ENCODE measurements at places on chromosomes 1 and 21.
A peak's percentile ranks its signal among the peaks of the same experiment; 100 is the strongest.

DNA sequence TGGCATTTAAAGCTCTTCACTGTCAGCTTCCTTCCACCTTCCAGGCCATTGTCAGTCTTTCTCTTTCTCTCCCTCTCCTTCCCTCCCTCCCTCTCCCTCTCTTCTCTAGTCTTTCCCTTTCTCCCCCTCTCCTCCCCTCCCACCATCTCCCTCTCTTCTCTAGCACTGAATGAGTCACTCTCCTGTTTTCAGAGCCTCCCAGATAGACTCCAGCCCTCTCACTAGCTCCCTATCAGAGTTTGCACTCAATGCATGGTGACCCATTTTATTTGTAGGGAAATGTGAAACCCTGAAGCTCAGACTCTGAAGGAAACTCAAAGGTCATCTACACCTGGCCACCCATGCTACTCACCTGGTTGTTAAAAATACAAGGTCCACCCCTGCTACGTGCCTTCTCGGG, 4.4 kb upstream of the MATN1 start:
- DNase-seq = no peak

DNA sequence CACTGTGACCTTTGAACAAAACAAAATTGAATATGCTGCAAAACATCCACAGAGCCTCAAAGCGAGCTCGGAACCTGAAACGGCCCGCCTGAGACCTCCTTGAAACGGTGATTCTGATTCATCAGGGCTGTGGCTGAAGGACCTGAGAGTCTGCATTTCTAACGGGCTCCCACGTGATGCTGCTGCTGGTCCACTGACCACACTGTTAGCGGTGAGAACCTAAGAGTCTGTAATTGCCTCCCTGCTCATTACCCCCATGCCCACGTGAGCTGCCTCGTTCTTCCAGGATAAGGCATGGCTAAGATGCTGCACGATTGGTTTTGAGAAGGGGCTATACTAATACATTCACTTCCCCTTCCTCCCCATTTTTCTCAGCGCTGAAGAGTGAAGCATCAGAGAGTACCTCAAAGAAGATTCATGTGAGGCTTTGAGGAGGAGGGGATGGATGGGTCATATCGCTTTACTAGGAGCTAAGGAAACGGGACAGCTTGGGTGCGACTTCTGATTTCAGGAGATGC, 9.7 kb downstream of the TLR5 start:
- peak; percentile 27 for DNase-seq

- DNase-seq = no peak
Measured at GRCh38 chr1:24465099-24465498, 37.5 kb upstream of the RCAN3 start.

- DNase-seq = peak; percentile 10
Measured at GRCh38 chr21:35940074-35940927, 120.0 kb downstream of the SETD4 start.

- no peak for DNase-seq
Measured at GRCh38 chr1:198678301-198678836, 39.5 kb downstream of the PTPRC start.

DNA sequence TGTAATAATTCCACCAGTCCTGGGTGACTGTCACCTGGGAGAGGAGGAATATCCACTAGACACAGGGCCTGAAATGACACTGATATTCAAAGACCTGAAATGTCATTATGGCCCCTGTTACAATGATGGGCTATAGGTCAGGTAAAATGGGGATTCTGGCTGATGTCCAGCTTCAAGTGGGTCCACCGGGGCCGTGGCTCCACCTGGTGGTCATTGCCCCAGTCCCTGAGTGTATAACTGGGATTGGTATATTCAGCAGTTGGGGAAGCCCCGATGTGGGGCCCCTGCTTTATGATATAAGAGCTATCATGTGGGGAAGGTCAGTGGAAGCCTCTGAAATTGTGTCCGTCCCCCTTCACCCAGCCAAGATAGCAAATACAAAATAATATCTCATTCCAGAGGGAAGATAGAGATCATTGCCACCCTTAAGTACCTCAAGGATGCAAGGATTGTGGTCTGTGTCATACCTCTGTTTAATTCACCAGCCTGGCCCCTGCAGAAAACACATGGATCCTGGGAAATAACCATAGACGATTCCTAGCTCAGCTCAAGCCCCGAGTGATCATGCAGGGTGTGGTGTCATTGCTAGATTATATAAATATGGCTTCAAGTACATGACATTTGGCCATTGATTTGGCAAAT, 19.4 kb downstream of the PLEKHO1 start:
- peak; percentile 42 for DNase-seq

GRCh38 chr1:119617751-119618691, 30.0 kb downstream of the ZNF697 start:
- DNase-seq = no peak

DNA sequence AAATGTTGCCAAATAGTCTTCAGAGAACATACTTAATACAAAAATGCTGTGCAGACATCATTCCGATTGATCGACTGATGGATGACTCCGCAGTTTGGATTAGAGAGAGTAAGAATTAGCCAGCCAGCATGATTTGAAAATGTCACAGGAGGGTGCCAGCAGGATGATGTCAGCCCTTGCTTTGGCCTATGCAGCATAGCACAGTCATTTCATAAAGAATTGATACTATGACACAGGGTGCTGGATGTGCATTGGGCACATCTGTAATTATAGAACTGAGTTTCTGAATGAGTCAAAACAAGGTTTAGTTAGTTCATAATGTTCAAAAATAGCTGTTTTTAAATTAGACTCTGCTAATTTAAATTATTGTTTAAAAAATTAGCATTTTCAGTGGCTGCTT, 21.6 kb upstream of the TRAF5 start:
- DNase-seq = peak; percentile 35

- no peak for DNase-seq
Measured at GRCh38 chr1:235831148-235831547, 35.6 kb downstream of the LYST start.

GRCh38 chr1:112866151-112866550, 89.8 kb downstream of the SLC16A1 start:
- DNase-seq = no peak

DNA sequence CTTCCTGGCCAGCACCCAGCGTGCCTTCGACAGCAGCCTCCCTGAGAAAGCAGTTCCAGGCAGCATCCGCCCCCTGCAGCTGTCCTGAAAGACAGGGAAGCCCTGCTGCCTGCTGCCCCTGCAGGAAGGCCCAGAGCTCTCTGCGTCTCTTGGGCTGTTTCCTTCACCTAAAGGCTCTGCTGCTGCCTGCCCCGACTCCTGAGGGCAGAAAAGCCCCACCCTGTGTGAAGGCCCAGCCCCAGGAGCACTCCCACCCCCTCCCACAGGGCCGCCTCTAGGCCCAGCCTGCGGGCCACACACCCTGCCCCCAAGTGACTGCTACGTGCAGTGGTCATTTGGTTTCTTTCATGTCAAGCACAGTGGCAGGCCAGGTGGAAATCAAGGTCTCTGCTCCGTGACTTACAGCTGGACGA, 12.4 kb downstream of the RIPK4 start:
- DNase-seq = no peak

Data from head of caudate nucleus (tissue), 42 donors.